ENCODE measurements at places on chromosomes 12 and 14.

- no peak for DNase-seq
Measured at GRCh38 chr12:66367015-66367667, 64.8 kb downstream of the HELB start.

DNA sequence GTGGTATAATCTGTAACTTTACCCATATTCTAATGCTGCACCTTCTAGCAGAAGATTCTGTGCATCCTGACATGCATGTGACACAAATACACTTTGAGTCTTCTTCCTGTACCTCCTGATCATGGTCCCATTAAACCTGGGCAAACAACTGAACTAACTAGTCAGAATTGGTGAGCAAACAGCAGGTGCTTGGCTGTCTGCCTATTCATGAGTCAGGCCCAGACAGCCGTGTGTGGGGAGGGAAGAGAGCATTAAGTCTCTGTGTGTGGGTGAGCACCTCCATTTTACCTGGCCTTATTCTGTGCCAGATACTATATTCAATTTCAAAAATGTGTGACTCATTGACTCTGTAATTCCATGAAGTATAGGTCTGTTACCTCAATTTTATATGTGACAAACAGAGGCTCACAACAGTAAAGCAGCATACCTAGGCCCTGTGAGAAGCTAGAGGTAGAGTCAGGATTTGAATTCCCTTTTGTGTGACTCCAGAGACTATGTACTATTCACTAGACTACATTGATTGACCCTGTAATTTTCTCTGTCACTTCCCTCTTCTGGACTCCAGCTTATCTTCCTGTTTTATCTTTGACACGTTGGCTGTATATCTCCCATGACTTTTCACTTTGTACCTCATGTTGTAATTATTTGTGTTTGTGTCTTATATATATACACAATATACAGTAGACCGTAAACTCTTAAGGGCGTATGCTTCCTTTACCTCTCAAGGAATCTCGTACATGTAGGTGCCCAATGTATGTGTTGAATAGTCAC lies 32.2 kb downstream of the SUSD6 start:
- DNase-seq = peak; percentile 54

DNA sequence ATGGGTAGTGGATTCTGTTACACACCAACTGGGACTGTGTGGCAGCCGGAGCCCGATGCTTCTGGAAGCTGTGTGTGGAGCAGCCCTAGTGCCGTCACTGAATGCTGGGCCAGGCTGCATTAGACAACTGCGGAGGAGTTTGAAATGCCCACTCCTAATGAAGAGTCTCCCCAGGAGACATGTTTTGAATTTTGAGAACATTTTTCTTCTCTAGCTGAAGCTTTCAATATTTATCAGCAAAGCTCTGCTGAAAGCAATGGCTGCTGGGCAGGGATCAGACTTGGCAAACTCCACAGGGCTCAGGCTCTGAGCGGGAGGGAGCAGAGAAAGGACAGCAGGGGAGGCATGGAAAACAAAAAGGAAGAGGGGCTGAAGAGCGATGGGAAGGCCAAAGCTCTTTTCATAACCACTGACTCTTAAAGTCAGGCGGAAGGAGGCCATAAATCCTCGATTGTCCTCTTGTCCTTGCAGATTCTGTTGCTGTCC lies 189.1 kb downstream of the MON2 start:
- DNase-seq = no peak

DNA sequence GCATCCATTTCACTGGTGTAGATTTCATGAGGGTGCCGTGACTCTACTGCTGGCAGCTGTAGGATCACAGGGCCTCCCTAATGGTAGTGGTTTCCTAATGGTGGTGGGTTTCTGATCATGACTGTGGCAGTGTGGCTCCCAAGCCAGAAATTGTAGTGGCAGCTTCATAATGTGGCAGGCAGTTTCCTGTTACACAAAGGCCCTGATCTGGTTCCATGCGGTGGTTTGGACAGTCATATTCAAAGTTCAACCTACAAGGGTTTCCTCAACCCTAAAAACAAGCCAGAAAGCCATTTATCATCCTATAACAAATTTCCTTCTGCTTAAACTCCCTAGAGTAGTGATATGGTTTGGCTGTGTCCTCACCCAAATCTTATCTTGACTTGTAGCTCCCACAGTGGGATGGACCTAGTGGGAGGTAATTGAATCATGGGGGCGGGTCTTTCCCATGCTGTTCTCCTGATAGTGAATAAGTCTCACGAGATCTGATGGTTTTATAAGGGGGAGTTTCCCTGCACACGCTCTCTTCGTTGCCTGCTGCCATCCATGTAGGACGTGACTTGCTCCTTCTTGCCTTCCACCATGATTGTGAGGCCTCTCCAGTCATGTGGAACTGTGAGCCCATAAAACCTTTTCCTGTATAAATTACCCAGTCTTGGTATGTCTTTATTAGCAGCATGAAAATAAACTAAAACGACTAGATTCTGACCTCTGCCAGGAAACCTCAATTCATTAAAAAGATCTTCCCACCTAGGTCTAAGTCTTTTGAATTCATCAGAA lies 257.1 kb downstream of the EFCAB11 start:
- no peak for DNase-seq

DNA sequence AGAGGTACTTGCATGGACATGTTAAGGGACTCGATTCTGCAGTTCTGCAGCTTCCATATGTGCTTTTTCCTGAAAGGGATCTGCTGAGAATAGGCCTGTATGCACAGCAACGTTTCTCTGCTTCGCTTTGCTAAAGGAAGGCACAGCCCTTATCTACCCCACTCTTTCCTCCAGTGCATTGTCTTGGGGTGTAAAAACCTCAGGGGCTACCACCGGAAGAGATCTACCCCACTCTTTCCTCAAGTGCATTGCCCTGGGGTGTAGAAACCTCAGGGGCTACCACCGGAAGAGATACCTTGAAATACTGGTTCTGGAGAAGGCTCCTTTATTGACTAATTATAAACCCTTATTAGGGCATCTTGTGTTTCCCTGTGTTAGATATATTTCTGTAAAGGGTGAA lies 52.9 kb downstream of the SEL1L start:
- no peak for DNase-seq

- DNase-seq = no peak
Measured at GRCh38 chr12:93757792-93758694, 80.9 kb downstream of the CRADD start.

GRCh38 chr12:27869567-27869966 lies 89.5 kb upstream of the MANSC4 start:
- DNase-seq = no peak

- no peak for DNase-seq
Measured at GRCh38 chr14:97198813-97199212, 401.6 kb downstream of the VRK1 start.

- no peak for DNase-seq
Measured at GRCh38 chr12:112350593-112351592, 31.3 kb downstream of the HECTD4 start.

DNA sequence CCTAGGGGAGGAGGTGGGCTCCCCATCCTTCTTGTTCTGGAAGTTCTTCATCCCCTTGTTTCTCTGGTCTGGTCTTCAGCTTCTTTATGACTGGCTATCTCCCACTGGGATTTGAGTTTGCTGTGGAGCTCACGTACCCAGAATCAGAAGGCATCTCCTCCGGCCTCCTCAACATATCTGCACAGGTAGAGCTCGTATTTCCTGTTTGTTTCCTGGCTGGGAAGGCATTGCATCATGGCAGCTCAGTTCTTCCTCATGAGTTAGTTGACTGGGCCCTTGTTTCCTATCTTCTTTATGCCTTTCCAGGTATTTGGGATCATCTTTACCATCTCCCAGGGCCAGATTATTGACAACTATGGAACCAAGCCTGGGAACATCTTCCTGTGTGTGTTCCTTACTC lies 19.8 kb downstream of the ERG28 start:
- DNase-seq = no peak

DNA sequence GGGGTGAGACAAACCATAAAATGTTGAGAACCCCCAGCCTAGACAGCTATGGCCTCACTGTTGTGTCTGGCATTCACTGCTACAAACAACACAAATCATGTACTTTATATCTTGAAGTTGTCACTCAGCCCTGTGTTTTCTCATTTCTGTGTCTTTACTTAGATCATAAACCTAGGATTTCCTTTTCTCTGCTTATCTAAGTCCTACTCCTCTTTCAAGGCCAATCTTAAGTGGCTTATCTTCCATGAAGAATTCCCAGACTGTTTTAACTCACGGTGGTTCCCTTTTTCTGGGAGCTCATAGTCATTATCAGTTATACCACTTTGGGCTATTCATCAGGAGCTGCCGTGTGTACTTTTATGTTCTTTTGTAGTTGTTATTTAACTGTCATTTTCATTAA lies 42.1 kb downstream of the FLRT2 start:
- DNase-seq = no peak

DNA sequence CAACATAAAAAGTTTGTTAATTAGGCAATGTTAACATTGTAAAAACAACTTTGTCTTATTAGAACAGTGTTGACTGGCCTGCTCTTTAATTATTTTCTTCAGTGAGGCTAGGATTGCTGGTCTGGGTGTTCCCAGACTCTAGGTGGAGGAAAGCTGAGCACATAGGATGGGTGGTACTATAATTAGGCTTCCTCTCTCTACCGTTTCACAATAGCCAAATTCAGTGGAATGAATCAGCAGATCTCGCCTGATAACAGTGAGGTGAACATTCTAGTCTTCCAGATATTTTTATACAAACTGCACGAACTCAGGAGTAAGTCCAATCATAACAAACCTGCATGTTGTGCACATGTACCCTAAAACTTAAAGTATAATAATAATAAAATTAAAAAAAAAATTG lies 11.9 kb downstream of the PTGDR start:
- no peak for DNase-seq

DNA sequence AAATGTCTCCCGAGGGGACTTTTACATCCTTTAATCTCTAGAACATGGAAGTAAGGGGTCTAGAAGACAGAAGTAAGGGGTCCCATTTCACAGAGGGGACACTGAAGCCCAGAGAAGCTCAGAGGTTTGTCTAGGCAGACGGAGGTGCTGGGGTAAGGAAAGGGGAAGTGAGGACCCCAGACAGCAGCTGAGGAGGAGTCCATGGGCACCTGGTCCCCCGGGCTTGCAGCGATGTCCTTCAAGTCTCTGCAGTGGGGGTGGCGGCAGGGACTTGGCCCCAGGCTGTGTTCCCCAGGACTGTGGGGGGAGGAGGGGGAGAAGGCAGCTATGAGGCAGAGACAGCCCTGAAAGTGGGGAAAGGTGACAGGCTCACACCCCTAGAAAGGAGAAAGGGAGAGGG lies 30.7 kb downstream of the DTX1 start:
- no peak for DNase-seq

DNA sequence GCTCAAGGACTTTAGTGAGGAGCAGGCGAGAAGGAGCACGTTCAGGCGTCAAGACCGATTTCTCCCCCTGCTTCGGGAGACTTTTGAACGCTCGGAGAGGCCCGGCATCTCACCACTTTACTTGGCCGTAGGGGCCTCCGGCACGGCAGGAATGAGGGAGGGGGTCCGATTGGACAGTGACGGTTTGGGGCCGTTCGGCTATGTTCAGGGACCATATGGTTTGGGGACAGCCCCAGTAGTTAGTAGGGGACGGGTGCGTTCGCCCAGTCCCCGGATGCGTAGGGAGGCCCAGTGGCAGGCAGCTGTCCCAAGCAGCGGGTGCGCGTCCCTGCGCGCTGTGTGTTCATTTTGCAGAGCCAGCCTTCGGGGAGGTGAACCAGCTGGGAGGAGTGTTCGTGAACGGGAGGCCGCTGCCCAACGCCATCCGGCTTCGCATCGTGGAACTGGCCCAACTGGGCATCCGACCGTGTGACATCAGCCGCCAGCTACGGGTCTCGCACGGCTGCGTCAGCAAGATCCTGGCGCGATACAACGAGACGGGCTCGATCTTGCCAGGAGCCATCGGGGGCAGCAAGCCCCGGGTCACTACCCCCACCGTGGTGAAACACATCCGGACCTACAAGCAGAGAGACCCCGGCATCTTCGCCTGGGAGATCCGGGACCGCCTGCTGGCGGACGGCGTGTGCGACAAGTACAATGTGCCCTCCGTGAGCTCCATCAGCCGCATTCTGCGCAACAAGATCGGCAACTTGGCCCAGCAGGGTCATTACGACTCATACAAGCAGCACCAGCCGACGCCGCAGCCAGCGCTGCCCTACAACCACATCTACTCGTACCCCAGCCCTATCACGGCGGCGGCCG lies 1.1 kb downstream of the PAX9 start:
- DNase-seq = no peak

GRCh38 chr14:51304438-51304837 lies 64.4 kb downstream of the TMX1 start:
- DNase-seq = no peak

DNA sequence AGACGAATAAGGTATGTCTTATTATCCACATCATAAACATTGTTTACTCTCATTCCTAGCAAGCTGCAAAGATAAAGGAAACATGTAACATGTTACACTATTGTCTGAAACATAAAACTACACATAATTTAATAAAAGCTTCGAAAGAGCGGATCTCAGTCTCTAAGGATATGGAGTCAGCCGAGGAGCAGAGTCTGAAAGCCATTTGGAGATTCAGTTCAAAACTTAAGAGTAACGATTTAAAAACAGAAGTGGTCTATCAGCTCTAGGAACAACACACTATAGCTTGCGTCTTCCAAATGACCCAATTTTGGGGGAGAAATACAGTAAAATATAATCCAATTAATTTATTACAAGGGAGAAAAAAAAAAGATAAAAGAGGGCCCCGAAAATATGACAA lies 775 bp downstream of the NEMF start:
- DNase-seq = no peak

GRCh38 chr14:78985668-78986381 lies 815.7 kb downstream of the NRXN3 start:
- DNase-seq = no peak

GRCh38 chr12:48128800-48129199 lies 9.6 kb downstream of the PFKM start:
- DNase-seq = no peak

DNA sequence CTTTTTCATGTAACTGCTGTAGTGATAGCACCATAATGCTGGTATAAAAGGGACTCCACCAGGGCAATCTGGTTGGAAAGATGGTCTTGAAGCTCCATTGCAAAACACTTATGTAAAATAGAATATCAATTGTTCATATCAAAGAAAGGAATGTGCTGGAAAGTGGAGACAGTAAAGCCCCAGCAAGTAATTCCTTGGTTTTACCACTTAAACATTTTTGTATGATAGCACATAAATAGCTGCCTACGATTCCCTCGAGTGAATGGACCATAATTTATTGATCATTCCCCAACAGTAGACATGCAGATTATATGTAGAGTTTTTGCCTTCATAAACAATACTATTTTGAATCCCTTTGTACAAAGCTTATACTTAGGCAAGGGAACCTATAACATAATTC lies 275.4 kb downstream of the PAWR start:
- no peak for DNase-seq

GRCh38 chr12:28089338-28089737 lies 100.9 kb upstream of the CCDC91 start:
- DNase-seq = no peak

- no peak for DNase-seq
Measured at GRCh38 chr12:128978067-128978466, 124.8 kb downstream of the GLT1D1 start.

GRCh38 chr14:39268393-39268792 lies 34.7 kb downstream of the MIA2 start:
- no peak for DNase-seq

Measured in activated gamma-delta T cell treated with anti-CD3 and anti-CD28 coated beads, Interleukin-2, amount 50 U/mL, for 16 hours (primary cell).